ENCODE measurements at places on chromosomes 7 and 10.

DNA sequence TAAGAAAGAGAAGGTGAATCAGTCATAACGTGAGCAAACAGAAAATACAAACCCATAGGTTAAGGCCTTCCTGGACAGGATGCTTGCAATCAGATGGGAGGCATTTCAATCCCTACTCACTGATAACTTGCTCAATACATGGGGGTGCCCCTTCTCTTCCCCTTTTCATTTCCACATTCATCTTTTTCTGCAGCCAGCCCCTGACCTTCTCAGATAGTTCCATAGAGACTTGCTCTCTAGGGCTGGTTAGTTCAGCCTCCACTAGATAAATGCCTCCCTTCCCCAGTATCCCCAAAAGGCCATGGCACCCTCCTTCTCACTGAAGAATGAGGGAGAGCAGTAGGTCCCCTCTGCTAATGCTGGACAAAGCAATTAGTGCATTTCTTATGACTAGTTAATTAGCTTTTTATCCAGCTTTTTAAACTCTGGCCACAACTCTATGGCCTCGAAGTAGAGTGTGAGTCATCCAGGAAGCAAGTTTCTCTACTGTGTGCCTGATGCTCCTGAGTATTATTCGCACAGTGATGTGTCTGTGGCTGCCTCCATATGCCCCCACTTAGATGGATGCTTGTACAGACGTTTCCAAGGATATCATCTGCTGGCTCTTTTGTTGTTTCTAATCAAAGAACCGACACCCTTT, 12.7 kb downstream of the CHN2 start:
- no peak for DNase-seq

- DNase-seq = no peak
Measured at GRCh38 chr10:132532749-132533560, 4.6 kb upstream of the INPP5A start.

GRCh38 chr7:143411976-143412708, 3.5 kb upstream of the EPHA1 start:
- DNase-seq = no peak

- no peak for DNase-seq
Measured at GRCh38 chr10:7409732-7410168, 1.1 kb downstream of the SFMBT2 start.

GRCh38 chr10:34196058-34196433, 619.0 kb downstream of the PARD3 start:
- DNase-seq = no peak

DNA sequence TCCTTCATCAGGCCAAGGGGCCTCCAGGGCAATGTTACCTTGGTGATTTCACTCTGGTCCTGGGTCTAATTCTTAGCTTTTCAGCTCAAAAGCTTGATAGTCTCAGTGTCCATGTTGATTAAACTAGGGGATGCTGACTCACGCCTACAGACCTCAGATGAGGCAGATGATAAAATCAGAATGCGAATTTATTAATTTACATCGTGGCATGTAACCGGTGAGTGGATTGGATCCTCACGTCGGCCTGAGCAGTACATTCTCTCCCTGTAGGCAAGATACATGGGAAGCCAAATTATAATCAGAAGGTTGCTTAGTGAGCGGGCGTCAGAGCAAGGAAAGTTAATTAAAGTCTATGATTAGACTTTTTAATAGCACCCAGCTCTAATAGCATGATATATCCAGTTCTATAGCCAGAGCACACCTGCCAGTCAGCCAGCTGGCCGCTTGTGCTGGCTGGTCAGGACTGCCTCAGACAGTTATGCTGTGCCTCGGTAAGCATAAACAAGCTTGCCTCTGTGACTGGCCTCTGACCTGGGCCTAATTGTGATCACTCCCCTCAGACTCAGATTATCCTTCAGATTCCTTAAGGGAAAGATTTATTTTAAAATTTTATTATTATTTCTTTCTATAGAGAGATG, 20.2 kb upstream of the CPA5 start:
- no peak for DNase-seq

GRCh38 chr7:90897961-90898469, 301.9 kb downstream of the CDK14 start:
- no peak for DNase-seq

DNA sequence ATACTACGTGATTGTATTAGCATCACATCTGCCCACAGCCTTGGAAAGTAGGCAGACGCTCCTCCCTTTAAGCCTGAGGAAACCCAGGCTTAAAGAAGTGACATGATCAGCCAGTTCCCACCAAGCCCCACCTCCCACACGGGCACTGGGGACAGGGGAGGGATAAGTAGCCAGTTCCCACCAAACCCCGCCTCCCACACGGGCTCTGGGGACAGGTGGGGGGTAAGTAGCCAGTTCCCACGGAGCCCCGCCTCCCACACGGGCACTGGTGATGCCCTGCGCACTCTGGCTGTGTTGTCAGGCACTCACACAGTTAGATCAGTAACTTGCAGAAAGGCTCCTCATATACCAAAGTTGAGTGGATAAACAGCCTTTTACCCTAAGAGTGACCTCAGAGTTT, 606.8 kb downstream of the PTPRN2 start:
- no peak for DNase-seq

- no peak for DNase-seq
Measured at GRCh38 chr7:73988197-73988596, 39.8 kb upstream of the ELN start.

DNA sequence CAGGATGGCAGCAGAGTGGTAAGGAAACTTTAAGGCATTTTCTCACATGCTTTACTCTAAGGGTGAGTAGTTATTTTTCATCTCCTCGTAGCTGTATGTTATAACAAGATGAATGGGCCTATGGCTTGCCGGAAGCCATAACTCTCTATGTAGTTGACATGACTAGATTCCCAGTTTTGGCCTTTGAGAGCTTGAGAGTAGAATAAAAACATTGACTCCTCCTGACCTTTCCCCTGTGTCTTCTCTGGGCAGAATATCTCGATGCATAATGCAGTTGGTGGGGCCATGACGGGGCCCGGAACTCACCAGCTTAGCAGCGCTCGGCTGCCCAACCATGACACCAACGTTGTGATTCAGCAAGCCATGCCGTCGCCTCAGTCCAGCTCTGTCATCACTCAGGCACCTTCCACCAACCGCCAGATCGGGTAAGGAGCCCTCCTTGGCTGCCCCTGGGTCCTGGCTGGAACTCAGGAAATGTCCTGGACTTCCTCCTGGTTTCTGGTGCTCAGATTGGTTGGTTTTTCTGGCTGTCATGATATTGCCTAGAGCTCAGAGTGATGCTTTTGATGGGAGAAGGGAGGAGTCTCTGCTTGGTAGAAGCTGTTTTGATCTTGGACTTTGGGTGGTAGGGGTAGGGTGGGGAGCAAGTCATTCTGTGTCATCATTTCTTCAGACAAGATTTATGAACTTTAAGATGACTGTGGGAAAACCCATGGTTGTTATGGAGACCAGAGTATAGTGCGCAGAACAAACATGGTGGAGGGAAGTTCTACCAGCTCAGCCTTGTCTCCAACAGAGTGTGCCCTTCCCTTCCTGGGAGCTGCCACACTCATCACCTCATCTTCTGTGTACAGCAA, 158.0 kb downstream of the CREB5 start:
- DNase-seq = peak; percentile 79

GRCh38 chr10:18097524-18097923, 42.7 kb upstream of the CACNB2 start:
- no peak for DNase-seq

GRCh38 chr10:110967009-110967630, 47.7 kb downstream of the SHOC2 start:
- DNase-seq = no peak

GRCh38 chr7:31070991-31071644, 19.0 kb downstream of the ADCYAP1R1 start:
- no peak for DNase-seq

DNA sequence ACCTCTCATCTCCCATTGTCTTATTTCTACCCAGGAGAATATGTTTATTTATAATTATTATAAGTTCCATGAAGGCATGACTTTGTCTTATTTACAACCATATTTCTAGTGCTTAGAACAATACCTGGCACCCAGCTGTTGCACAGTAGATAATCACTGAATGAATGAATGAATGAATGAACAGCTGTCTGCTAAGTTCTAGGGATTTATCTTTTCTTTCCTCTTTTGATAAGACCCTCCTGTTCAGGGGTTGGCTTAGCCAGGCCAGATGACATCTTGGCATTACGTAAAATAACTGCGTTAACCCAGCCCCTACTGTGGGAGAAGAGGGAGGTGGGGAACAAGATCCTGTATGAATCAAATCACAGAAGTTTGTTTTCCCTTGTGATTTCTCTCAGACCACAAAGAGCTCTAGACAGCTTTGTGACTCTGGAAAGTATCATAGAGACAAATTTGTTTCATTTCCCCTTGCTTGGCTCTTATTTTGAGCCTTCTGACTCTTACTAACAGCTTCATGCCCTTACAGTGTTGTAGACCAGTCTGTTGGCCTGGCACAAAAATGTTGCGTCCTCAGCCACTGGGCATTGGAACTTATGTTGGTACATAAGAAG, 8.4 kb downstream of the ZNF862 start:
- no peak for DNase-seq

DNA sequence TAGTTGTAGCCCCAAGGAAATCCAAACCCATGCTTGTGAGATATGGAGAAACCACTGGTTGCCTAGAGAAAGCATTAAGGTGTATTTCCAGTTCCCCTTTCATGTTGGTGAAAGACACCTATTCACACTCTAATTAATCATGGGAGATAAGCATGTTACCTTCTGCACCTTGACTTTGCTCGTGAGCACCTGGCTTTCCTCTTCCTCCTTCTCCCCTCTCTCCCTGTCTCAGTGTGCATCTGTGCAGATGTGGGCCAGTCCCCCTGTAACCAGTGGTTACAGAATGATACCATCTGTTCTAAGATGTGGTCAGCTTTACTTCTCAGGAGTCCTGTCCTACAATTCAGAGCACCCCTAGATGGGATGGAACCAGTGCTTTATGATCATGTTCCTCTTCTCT, 160.6 kb downstream of the LCOR start:
- no peak for DNase-seq

DNA sequence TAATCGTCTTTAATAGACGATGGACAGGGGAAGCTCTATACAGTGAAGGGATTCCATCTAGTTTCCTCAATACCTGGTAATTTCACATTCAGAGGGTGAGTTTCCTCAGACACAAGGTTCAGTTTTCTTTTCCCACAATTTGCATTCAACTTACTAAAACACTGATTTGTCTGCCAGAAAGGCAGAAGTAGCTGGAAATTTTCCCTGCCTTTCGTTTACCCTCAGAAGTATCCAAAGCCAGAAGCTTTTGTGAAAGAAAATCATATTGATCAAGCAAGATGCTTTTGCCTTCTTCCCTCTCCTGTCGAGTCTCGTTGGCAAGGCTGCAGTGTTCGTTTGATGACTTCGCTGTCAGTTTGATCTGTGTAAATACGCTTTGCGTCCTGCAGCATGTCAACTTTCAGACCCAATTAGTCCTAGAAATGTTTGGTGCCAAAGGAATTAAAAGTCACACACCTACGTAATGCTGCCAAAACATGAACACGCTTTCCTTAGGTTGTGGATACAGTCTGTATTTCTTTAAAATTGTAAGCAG, 631.9 kb upstream of the FOXK1 start:
- no peak for DNase-seq

DNA sequence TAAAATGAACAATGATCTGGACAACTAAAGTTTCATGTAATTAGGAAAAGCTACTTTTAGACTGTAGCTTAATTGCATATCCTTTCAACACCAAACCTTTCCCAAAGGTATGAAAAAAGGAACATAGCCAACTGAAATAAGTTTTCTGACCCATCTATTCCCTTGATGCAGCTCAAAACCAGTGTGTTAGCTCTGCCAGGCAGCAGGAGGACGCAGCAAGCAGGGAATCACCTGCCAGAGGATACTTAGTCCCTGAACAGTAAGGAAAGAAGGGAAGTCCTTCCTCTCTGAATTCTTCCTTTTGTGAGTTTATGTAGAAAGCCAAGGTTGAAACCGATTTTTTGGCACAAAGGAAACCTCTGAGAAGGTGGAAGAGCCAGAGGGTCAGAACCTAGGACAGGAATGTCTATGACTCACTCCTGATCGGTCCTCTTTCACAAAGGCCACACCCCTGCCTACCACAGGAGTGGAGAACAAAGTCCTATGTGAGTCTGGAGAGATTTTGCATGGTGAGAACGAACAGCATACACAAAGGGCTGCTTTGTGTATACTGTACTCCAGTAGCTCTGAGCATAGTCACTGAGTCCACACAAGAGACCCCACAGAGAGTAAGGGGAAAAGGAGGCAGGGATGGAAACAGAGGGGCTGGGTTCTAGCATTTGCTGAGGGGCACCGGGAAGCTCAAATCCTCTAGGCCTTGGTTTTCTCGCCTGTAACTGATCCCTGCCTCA, 68.8 kb upstream of the GSDME start:
- DNase-seq = no peak
